Daoy (cell line): ENCODE measurements at places on chromosomes 11 and 22. TPM values are rescaled to one million over a fixed set of nuclear protein-coding genes. Genes with fewer than 3 reads are reported as not detected.
A peak's percentile ranks its signal among the peaks of the same experiment; 100 is the strongest.

MN1 gene
- total RNA-seq, result 9.5 and 13.2 TPM in 2 replicates

UBASH3B gene
- under 0.01 and 0.03 TPM in 2 replicates for total RNA-seq

- no peak for DNase-seq
Observed at GRCh38 chr22:41539146-41540005, 4.9 kb downstream of the POLR3H start.

DNA sequence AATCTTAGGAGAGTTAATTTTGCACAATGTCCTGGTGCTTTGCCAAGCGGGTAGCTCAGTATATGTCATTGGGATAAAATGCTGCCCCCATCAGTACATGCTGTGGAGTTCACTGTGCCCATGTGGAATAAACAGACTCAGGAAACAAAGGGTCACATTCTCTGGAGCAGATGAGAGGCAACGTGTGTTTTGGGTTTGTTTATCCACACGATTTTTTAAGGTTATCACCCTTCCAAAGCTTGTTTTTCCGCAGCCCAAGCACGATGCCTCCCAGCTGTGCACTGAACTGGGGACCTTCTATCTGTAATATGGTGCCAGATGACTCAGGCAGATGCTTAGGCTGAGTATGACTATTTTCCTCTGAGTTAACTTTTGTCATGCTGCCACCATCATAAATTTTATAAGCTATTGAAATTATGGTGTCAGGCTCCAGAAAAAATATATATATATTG lies 6.5 kb downstream of the OR4D6 start:
- peak; percentile 27 for DNase-seq

DNA sequence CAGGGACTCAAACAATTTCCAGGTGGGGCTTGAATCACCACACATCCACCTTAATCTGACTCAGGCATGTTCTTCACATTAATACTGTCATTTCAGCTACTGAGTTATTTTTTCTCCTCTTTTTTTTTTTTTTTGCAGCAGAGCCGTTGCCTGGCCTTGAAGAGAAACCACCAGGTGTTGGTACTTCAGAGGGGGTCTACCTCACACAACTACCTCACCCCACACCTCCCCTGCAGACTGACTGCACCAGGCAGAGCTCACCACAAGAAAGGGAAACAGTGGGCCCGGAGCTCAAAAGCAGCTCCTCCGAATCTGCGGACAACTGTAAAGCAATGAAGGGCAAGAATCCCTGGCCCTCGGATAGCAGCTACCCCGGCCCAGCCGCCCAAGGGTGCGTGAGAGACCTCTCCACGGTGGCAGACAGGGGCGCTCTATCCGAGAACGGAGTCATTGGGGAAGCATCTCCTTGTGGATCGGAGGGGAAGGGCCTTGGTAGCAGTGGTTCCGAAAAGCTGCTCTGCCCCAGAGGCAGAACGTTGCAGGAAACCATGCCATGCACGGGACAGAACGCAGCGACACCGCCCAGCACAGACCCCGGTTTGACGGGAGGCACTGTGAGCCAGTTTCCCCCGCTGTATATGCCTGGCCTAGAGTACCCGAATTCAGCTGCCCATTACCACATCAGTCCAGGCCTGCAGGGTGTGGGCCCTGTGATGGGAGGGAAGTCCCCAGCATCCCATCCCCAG lies 15.1 kb upstream of the SLC25A18 start:
- DNase-seq, result no peak

DNA sequence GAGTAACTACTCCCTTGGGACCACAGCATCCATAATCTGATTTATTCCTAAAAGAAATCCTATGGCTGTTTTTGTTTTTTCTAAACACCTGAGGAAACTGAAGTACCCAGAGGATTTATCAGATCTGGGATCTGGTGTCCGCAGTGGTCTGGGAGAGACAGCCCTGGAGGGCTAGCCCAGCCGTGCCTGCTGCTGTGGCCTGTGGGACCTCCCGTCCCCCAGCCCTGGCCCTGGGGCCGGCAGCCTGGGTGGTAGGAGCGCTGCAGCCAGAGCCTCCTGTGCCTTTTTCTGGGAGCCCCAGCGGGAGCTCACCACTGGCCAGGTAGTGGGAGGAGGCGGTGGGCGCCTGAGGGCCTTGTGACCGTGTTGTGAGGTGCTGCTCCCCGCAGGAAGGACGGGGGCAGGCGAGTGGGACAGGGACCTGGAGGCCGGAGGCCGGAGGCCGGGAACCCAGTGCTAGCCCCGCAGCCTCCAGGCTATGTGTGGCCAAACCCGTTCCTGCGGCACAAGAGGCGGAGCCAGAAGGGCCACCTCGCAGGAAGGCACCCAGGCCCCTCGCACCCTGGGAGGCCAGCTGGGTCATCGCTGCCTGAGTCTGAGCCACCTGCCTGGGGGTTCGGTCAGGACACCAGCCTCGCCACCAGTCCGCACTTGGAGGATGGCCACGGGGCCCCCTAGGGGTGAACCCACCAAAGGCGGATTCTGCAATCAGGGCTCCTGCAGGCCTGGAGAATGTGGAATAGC lies 18.2 kb upstream of the C11orf96 start:
- no peak for DNase-seq

DNA sequence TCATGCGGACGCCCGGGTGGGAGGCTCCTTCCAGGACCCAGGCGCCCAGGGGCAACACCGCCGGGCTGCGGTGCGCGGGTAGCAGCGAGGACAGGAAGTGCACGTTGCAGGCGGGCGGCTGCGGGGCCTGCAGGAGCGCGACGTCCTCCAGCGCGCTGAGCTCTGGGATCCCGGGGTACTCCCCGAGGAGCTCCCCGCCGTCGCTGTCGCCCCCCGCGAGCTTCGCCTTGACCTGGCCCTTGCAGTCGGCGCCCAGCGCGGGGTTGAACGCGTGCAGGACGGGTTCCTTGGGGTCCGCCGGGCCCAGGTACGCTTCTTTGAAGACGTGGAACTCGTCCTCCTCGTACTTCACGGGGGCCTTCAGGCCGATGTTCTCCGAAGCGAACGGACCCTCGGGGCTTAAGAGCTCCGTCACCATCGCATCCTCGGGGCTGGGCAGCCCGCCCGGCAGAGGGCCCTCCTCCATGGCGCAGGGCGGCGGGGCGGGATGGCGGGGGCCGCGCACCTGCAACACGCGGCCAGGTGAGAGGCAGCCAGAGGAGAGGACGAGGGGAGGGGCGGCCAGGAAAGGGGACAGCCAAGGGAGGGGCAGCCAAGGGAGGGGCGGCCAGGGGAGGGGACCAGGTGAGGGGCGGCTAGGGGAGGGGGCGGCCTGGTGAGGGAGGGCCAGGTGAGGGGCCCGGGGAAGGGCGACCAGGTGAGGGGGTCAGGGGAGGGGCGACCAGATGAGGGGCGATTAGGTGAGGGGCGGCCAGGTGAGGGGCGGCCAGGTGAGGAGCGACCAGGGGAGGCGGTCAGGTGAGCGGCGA lies 921 bp downstream of the TESMIN start:
- no peak for DNase-seq

DNA sequence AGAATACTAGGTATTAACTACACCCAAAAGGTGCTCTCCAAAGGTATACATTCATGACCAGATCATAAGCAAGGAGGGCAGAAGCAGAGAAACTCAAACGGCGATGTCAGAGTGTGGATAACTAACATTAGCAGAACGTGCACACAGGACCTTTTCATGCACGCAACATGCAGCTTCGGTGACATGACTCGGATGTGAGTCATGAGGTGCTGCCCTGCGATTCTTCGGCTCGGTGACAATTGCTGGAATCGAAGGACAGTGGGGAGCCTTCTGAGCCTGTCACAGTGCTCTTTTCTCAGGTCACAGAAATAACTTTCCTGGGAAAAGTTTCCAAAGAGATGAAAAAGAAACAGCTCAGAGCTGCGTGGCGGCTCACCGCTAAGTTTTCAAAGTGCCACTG lies 418.5 kb upstream of the SYN3 start:
- DNase-seq, result peak; percentile 62

DNA sequence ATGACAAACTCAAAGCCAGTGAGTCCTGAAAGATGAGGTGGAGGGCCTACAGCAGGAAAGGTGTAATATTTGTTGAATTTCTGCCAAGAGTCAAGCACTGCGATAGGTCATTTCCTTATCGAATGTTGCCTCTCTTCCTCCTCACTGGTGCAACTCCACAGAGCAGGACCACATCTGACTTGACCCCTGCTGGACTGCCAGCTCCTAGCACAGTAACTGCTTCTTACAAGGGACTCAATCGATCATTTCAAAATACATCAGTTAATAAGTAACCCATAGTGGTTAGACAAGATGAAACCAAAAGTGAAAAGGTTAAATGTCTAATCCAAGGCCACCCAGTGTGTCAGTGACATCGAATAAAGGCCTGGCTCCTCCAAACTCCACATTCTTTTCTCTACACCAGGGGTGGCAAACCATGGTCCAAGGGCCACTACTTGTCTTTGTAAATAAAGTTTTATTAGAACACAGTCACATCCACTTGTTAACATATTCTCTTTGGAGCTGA lies 98.5 kb upstream of the CSNK2A3 start:
- DNase-seq, result no peak

DNA sequence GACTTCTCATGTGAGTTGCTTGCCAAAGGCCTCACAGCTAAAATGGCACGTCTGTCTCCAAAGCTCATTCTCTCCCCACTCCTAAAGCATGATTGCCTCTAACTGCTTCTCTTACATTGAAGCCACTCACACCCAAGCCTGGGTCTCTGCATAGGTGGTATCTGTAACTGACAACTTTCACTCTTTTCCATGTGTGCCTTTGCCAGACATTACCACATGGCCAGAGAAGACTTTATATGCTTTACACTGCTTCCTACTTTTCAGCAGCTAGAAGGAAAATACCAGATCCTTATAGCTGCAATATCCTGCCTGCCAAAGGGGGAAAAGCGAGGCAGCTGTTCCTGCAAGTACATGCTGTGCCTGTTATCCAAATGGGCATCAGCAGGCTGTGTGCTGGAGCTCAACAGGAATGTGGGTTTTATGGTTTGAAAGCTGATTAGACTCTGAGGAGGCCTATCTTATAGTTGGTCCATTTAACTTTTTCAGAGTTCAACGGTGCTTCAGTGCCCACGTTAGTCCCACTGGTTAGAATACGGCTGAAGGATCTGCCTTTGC lies 547.1 kb downstream of the RAB38 start:
- no peak for DNase-seq

DNA sequence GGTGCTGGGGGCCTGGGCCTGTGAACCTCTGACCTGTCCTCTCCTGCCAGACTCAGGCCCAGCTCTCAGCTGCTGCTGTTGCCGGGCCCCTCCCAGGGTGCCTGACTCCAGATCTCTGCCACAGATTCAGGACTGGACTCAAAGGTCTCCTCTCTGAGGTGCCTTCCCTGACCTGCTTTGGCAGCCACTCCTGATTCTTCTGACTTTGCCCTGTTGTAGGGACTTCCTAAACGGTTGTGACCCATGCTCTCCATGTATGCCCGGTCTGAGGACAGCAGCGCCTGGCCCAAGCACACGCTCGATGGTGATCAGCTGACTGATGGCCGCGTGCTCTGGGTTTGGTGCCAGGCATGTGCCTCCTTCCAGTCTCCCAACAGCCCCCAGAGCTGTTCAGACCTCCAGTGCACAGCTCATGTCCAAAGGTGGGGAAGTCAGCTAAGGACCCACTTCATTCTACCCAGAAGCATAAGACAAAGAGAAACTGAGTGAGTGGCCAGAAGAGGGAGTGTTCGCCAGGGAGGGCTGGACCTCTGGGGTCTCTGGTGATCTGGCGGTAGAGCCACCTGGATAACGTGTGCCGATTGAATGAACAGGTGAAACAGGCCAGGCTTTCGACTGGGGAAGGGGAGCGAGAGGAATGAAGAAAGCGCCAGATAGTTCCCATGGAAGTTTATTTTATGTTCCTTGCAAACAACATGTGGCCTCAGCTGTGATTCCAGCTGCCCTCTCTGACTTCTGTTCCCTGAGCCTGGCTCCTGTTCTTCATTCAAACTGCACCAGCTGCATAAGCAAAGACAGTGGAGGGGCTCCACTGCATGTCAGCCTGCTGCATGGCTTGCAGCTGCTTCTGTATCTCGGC lies 8.1 kb upstream of the TOP3B start:
- no peak for DNase-seq

DNA sequence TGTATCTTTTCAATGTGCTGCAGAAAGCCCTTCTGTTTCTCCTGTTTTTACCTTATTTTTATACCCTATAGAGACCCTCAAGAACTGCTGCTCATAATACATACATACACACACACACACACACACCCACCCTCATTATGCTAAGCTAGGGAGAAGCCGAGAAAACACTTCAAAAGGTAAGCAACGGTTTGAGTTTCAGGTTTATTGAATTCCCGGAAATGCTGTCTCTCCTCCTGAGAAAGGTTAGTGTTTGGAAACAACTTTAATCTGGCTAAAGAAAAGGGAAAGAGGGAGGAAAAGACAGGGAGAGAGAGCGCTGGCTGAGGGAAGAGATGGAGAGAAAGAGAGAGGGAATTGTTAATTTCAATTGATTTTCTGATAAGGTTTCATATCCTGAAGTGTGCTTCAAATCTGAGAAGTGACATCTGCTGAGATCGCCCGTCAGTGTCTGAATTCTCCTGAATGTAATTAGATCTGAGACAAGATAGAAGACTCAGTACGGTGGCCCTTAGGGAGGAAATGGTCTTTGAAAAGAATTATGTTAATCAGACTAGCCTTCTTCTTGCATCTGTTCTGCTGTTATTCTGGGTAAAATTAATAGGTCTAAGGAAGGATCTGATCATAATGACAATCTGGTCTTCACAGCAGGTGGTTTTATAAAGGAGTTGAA lies 169.1 kb downstream of the NXPE2 start:
- no peak for DNase-seq

- no peak for DNase-seq
Observed at GRCh38 chr11:15867871-15868270, 488.5 kb downstream of the SOX6 start.

- no peak for DNase-seq
Observed at GRCh38 chr22:37269936-37270678, 12.2 kb upstream of the CYTH4 start.

GRCh38 chr11:9038541-9038940 lies 34.7 kb upstream of the NRIP3 start:
- no peak for DNase-seq

DNA sequence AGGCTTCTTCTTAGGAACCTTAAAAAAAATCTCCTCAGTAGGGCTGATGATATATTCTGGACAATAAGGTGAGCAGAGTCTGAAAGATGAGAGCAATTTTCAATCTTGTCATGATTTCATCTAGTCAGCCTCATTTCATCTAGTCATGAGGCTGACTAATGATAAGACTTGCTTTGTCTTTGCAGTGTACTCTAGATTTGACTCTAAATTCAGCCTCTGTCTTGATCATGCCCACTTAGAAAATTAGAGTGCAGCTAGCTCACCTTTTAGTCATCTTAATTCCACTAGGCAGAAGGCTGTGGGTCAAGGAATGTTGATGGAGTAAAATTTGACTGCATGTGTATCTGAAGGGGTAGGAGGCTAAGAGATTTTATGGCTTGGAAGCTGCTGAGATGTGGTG lies 5.5 kb downstream of the EHF start:
- no peak for DNase-seq

DNA sequence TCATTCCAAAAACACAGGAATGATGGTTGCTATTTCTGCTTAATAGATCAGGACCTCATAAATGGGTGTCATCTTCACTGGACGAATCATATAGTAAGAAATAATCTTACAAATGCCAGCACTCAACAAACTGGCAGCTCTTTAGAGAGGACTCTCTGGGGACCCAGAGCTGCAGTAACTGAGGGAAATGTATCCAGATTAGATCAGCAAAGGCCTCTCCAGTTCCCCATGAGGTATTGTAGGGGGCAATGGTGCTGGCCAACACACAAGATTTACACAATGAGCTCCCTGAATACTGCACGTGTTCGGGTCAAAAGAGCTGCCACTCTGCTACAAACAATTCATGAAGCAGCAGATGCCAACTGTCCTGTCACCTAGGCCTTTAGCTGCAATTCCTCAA lies 110.2 kb downstream of the RBFOX2 start:
- DNase-seq, result no peak
